ENCODE measurements at places on chromosomes 7 and 10. TPM values are rescaled to one million over a fixed set of nuclear protein-coding genes. Genes with fewer than 3 reads are reported as not detected.

DDC gene
- total RNA-seq = not detected

VWC2 gene
- not detected for total RNA-seq

CAV2 gene
- 86.3 TPM for total RNA-seq

PTEN gene
- total RNA-seq = 235 TPM

CCDC7 gene
- total RNA-seq = 8.7 TPM

FOXI2 gene
- not detected for total RNA-seq

GPR26 gene
- not detected for total RNA-seq

FAM131B gene
- 0.98 TPM for total RNA-seq

All from smooth muscle cell of the coronary artery (primary cell).